ENCODE measurements at places on chromosomes 13 and 19.

GRCh38 chr13:26839682-26840081 is 79.1 kb upstream of the GPR12 start:
- no peak for DNase-seq

GRCh38 chr19:50022823-50023222 is 2.3 kb downstream of the VRK3 start:
- DNase-seq, result no peak

DNA sequence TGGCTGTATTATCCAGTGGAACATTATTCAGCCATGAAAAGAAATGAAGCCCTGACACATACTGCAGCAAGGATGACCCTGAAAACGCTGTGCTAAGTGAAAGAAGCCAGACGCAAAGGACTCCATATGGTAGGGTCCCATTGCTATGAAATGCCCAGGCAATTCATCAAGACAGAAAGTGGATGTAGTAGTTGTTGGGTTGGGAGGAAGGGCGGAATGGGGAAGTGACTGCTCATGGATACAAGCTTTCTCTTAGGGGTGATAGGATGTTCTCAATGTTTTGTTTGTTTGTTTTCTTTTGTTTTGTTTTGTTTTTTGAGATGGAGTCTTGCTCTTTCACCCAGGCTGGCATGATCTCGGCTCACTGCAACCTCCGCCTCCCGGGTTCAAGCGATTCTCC is 11.1 kb upstream of the CEACAM16 start:
- no peak for DNase-seq

DNA sequence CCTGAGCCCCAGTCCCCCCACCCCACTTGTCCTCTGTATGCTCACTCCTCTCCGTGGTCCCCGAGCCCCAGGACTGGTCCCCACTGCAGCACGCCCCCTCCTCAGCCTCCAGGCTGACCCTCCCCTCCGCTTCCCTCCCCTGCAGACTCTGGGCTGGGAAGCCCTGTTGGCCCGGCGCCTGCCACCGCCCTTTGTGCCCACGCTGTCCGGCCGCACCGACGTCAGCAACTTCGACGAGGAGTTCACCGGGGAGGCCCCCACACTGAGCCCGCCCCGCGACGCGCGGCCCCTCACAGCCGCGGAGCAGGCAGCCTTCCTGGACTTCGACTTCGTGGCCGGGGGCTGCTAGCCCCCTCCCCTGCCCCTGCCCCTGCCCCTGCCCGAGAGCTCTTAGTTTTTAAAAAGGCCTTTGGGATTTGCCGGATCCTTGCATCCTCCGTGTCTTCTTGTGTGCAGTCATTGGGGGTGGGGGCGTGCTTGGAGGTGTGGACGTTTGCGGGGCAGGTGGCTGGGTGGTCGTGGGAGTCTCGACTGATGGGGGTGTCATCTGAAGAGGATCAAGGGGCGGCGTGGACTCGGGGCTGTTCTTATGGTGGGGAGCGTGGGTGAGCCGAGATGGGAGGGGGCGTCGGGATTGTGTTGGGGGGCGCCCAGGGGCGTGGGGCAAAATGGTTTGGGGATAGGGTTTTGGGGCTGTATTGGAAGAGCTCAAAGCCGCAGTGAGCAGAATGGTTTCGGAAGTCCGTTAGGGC is 3.5 kb downstream of the PTGER1 start:
- DNase-seq, result no peak
